ENCODE measurements at places on chromosomes 11 and 22.
A peak's percentile ranks its signal among the peaks of the same experiment; 100 is the strongest.

DNA sequence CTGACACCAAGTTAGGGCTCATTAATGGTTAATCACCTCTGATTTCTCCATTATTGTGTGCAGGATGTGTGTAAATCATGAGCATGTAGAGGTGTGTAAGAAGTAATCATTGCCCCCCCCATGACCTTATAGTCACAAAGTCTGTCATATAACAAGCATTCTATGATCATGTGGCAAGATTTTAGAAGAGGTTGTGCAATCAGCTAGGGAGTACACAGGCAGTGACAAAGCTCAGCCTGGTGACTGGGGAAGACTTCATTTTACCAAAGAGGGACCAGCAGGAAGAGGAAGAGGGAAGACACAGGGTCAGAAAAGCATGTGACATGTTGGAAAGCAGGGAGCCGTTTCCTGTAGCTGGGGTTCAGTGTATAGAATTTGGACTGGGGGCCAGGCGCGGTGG is 176.5 kb upstream of the LARGE1 start:
- DNase-seq = no peak

- peak; percentile 25 for DNase-seq
Measured at GRCh38 chr11:14424096-14424495, 65.1 kb upstream of the RRAS2 start.

- DNase-seq = no peak
Measured at GRCh38 chr11:113282898-113283437, 31.4 kb upstream of the TTC12 start.

DNA sequence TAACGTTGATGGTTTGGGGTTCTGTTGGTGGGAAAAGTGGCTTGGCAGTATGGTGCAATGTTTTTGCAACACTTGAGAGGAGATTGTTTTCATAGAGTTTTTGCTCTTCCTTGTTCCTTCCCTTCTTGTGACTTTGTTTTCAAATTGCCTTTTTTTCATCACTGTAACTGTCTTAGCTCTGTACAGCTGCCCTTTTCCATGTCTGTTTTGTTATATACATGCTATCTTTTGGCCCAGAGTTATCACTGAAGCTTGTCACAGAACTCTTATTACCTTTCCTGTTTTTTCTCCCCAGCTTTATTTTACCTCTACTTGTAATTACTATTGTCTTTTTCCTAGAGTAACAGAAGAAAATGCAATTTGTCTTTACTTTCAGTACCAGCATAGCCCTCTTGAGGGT is 154.1 kb downstream of the DDX10 start:
- no peak for DNase-seq

GRCh38 chr11:20875889-20876288 is 206.5 kb downstream of the NELL1 start:
- DNase-seq = no peak

DNA sequence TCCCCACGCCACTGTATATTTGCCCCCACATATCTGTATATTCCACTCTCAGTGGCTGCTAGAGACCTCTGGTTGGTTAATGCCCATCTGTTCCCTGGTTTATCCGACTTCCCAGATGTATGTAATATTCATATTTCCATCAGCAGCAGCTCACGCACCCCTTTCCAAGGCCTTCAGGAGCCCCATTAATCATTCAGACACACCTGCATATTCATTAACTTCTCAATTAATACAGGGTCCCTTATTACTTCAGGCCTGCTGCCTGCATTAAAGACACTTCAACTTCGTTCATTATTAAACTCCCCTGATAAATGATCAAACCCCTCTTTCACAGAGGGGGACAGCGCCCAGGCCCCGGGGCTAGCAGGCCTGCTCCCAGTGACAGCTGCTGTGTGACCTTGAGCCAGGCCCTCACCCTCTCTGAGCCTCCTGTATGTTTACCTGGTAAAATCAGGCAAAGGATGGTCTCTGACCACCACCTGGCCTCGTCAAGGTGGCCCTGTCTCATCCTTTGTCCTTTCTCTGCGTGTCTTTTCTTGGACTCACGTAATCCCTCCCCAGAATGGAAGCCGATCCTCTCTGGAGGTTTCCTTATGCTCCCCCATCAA is 34.5 kb downstream of the ELFN2 start:
- DNase-seq = no peak

GRCh38 chr11:64658265-64658664 is 64.7 kb downstream of the NRXN2 start:
- DNase-seq = no peak

DNA sequence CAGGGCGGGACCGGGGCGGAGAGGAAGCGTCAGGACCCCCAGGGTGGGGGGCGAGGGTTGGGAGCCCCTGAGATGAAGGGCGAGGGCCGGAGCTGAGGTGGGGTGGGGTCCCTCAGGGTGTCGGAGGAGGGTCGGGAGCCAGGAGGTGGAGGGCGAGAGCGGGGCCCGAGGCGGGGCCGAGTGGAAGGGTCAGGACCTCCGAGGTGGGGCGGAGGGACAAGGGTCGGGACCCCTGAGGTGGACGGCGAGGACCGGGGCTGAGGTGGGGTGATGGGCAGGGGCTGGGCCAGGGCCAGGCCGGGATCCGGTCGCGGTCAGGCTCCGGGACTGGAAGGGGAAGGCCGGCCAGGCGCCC is 409 bp downstream of the SMC1B start:
- no peak for DNase-seq

DNA sequence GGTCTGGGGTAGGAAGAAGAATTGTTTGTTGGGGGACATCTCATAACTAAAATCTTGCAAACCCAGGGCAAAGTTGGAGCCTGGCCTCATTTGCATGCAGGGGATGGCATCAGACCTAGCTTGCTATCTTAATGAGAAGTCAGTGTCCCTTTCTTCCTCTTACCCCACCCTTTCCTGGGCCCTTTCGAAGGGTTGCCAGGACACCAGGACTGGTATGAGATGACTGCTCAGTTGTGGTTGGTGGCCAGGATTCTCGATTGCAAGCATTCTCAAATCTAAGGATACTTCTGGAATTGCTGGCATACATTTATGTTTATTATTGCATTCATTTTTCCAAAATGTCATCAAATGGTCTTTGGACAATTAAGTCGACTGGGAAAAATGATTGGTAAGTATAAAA is 131.0 kb downstream of the SLC1A2 start:
- no peak for DNase-seq

DNA sequence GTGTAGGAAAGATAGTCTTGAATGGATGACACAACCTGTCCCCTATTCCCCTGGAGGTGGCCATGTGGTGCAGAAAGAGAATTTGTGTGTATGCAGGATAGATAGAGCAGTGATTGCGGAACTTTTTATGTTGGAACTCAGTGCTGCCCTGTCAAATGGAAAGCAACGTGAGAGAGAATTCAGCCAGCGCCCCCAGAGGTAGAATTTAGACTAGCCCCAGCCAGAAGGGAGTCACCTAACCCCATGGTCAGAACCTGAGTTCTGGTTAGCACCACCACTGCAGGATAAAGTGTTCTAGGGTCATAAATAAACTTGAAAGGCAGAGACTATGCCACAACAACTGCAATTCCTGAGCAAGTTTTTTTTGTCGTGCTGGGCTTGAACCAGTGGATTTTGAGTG is 152.9 kb upstream of the GRIA4 start:
- DNase-seq = no peak

GRCh38 chr11:36022882-36023281 is 79.0 kb downstream of the LDLRAD3 start:
- no peak for DNase-seq

GRCh38 chr11:67027483-67027930 is 4.6 kb downstream of the SYT12 start:
- DNase-seq = no peak

GRCh38 chr22:20441631-20442484 is 4.2 kb upstream of the SCARF2 start:
- DNase-seq = no peak

GRCh38 chr22:41681616-41682015 is 7.1 kb downstream of the SNU13 start:
- no peak for DNase-seq

Measured in GM03348 (cell line).